ENCODE measurements at places on chromosomes 16 and 17.
A peak's percentile ranks its signal among the peaks of the same experiment; 100 is the strongest.

GRCh38 chr17:81000631-81001357 is 9.2 kb downstream of the CHMP6 start:
- no peak for DNase-seq

DNA sequence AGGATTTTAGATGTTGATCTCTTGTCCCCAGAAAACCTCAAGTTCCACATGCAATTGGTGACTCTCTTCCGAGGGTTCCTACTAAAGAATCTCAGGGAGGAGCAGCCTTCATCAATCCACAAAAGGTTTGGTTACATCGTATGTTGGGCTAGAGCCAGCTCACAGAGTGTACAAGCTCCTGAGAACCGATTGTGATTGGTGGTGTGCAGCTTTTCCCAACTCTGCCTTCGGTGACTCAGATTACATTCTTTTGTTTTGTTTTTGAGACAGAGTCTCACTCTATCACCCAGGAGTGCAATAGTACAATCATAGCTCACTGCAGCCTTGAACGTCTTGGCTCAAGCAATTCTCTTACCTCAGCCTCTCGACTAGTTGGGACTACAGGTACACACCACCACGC is 172.4 kb downstream of the PMP22 start:
- no peak for DNase-seq

GRCh38 chr17:34644941-34645550 is 65.7 kb downstream of the TMEM132E start:
- DNase-seq: no peak

DNA sequence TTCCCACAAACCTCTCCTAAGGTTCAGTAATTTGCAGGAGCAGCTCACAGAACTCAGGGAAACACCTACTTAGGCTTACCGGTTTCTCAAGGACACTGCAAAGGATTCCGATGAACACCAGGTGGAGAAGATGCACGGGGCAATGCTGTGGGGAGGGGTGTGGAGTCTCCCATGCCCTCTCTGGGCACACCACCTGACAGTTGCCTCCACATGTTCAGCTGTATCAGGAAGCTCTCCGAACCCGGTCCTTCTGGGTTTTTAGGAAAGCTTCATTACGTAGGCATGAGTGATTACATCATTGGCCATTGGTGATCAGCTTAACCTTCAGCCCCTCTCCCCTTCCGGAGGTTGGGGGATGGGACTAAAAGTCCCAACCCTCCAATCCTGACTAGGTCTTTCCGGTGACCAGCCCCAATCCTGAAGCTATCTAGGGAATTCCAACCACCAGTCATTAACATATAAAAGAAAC is 21.6 kb downstream of the C17orf58 start:
- DNase-seq: no peak

DNA sequence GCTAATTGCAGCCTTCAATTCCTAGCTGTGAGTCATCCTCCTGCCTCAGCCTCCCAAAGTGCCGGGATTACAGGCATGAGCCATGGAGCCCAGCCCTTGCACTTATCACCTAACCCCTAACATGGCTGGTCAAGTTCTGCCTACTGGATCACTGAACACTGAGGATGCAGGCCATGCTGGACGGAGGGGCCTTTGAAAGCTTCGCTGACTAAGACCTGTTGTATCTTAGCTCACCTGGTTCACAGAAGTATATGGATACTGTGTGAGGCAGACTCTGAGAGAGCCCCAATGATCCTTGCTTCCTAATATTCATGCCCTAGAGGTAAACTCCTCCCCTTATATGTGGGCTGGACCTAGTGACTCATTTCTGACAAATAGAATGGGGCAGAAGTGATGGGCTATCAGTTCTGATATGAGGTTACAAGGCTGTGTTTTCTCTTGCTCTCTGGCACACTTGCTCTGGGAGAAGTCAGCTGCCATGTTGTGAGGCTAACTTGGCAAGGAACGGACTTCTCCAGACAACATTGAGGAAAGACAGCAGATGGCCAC is 11.7 kb upstream of the TMIGD1 start:
- peak; percentile 20 for DNase-seq

GRCh38 chr17:20092973-20093626 is 83.9 kb downstream of the SPECC1 start:
- no peak for DNase-seq
